NCI-H2107 (cell line): ENCODE measurements at places on chromosomes 13 and 19.
A peak's percentile ranks its signal among the peaks of the same experiment; 100 is the strongest.

DNA sequence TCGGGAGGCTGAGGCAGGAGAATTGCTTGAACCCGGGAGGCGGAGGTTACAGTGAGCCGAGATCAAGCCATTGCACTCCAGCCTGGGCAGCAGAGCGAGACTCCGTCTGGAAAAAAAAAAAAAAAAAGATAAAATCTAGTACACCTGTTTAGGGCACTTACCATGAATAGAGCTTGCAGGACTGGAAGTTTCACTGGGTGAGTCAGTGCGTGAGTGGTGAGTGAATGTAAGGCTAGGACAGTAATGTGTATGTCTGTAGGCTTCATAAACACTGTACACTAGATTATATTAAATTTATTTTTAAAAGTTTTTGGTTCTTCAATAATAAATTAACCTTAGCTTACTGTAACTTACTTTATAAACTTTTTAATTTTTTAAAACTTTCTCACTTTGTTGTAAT, 22.9 kb downstream of the PPP5C start:
- no peak for DNase-seq

GRCh38 chr13:57918086-57918485, 286.5 kb downstream of the PCDH17 start:
- no peak for DNase-seq

DNA sequence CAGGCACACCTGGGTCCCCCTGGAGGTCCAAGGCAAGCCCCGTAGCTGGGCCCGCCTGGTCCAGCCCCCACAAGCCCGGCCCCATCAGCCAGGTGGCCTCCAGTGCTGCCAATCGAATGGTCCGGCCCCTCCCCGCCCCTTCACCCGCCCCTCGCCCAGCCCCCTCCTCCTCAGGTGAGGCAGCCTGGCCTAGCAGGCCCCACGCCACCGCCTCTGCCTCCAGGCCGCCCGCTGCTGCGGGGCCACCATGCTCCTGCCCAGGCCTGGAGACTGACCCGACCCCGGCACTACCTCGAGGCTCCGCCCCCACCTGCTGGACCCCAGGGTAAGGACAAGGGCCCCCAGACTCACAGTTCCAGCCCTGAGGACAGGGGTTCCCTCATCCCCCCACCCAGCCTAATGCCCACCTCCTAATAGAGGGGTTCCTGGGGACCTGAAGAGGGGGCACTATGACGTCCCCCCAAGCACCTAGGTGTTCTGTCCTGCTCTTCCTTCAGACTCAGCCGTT, at the start of gene HPN:
HPN (plus strand) TSS at position 174 of the 508 bp plus-strand sequence. CDS start 786 bp downstream, outside the sequence.
- no peak for DNase-seq

GRCh38 chr13:110524541-110525257, 36.8 kb downstream of the RAB20 start:
- no peak for DNase-seq

DNA sequence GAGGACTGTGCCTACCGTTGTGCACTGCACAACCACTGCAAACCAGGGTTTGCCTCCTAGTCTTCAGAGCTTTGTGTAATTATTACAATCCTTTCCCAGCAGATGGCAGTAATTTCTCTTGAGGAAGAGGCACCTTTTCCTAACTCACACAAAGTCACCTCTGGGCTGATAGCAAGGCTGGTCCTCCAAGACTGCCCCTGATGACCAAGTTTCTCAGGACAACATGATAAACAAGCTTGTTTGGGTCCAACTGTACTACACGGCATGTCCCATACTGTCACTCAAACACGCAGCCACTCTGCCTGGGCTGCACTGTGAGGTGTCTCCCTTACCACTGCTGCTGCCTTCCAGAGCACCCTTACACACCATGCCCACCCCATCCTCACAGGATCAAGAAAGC, 39.3 kb downstream of the RFXAP start:
- peak; percentile 47 for DNase-seq

- no peak for DNase-seq
Observed at GRCh38 chr13:75307370-75307949, 174.5 kb downstream of the TBC1D4 start.

DNA sequence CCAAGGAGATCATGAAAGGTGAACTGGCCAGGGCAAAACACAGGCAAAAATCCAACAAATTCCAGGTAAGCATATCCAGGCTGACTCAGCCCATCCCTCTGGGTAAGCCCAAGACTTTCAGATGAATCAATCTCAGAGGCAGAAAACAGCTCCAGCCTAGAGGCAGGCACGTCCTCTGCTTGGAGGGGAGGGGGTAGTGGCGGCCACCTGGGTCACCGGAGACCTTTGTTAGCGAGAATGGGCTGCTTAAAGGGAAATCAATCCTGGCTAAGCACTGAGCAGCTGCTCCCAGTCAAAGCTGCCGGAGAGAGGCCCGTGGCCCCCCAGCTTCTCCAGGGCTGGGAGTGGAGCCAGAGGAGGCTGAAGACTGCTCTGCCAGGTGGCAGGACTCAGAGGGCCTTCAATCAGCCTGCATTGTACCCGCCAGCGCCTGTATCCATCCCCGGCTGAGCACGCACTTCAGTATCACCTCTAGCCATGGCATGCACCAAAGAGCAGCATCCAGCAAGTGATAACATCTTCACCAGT, 48.2 kb downstream of the PIN1 start:
- peak; percentile 25 for DNase-seq

- no peak for DNase-seq
Observed at GRCh38 chr19:37691881-37692504, 27.6 kb downstream of the ZNF607 start.

DNA sequence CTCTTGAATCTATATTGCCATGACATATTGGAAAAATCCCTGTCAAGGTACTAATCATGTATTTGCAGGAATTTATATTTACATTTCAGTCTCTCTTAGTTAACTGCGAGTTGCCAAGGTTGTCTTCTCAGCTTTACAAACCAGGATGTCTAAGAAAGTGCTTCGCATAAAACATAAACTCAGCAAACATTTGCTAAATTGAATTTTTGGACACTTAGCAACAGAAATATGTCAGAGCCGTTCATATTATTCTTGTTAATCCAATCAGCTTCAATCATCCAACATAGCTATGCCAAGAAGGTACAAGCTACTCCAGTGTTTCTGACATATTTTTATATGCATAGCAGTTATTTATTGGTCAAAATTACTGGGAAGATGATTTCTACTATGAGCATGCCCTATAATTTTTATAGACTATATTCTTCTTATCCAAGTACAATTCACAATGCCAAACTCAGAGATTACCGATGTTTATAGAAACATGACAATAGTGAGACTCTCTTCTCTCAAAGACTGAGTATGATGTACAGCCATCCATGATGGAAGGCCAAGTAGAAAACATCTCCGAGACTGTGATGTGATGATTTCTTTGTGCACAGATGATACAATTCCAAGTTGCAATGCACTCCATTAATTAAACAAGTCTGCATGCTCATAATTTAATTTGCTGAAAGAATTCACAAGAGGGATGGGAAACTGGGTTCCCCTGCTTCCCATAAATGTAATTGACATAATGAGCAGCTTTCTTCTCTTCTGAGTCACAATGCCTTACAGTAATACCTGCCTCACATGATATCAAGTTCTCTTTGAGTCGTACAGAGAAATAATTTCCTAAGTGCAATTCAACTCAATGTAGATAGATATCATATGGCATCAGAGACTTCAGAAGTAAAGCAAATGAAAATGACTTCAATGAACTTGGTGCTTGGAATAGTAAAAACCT, 776.3 kb downstream of the EFNB2 start:
- DNase-seq = no peak

DNA sequence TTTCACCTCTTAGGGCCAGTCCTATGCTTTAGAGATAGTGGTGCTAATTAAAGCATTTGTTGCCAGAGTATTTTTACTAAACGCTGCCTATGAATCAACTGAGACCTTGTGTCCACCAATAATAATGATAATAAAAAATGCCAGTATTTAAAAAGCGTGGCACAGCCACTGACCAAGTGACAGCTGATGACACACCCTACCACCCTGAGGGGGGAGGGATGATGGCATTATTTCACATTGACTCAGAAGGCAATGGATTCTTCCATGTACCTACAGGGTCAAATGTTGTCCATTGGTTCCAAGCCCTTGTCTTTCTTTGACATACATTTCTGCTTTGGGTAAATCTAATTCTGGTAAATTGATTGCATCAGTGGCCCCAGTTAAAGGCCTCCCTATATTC, 384.4 kb downstream of the DLEU7 start:
- DNase-seq = no peak

DNA sequence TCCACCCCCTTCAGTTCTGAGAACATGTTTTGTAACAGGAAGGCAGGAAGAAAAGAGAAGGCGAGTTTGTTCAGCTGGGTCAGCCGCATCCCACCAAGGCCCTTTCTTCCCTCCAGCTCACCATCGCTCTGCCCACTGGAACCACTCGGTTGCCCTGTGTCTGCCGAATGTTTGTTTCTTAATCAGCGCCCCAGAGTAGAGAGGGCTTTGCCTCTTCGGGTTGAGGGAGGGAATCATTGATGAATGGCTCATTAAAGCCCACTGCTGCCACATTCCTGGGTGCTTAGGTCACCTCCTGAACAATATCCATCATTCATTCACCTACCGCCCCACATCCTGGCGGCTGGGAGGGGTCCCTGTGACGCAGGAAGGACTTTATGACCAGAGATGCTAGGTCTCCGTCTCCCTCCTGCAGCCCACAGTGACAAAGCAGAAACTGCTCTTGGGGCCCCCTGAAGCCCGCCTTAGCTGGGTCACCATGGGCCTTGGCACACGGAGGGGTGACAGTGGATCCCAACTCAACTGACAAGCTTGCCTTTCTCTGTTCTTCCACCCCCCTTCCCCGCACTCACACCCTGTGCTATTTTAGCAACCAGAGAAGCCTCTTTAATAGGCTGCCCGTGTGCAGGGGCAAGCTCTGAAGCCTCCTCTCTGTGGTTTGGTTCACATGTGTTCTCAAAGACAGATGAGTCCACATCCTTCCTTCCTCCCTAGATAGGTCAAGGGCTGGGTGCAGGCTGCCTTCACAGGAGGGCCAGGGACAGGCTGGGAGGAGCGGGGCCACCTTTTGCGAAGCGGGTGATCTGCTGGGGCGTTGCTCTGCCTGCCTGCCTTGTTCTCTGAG, 46.2 kb downstream of the ACTN4 start:
- no peak for DNase-seq

- no peak for DNase-seq
Observed at GRCh38 chr13:105969761-105970160, 565.7 kb downstream of the EFNB2 start.

DNA sequence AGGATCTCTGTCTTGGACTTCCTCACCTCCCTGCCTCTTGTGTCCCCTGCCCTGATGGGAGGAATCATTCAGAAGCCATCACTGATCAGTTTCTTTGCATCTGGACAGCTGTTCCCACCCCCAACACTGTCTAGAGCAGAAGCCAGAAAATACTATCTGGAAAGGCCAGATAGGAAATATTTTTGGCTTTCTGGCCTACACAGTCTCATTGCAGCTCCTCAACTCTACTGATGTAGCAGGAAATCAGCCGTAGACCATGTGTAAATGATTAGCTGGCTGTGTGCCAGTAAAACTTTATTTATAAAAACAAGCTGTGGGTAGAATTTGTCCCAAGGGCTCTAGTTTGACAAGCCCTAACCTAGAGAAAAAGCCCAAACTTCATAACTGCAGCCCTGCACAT, 5.6 kb downstream of the SIGLEC7 start:
- no peak for DNase-seq

DNA sequence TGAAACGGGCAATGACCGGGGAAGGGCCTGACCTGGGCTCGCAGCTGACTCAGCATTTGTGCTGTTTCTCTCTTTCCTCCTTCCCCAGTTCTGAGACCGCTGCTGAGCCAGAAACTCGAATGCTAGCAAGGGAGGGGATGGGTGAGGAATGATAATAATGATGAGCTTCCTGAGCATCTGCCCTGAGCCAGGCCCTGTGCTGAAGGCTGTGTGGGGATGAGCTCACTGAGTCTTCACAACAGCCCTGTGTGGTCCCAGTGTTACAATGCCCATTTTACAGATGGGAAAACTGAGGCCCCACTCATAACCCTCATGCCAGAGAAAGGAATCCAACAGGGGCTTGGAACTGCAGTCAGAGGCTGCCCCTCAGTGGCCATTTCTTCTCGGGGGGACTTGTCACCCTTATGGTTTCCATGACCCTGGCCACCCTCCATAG, 8.1 kb downstream of the SULT2B1 start:
- DNase-seq = no peak

- DNase-seq = no peak
Observed at GRCh38 chr13:78826312-78826711, 167.4 kb upstream of the OBI1 start.

DNA sequence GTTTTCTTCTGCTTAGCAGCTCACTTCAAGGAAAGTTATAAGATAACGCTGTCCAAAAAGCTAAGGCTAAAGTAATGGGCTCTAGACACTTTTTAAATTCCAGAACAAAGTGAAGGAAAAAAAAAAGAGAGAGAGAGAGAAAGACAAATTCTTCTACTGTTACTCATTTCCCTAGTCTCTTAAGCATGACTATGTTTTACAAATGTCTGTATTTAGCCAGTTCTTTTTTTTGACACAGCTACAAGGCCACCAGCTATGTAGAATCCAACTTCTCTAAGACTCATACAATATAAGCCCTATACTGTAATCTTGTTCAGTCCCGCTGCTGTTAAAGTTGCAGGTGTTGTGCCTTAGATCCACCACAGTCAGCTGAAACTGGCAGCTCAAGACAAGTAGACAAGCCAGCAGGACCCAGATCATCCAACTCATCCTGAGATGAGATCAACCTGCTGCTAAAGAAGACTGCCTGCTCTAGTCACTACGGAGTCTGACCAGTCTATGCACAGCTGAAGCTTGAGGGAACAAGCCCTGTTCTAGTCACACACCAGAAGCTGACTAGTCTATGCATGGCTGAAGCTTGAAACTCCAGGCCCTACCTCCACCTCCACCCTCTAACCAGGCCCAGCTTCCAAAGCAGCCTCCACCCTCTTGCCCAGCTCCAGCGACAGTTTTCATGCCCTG, 10.3 kb upstream of the ZNF83 start:
- no peak for DNase-seq

- DNase-seq = no peak
Observed at GRCh38 chr13:26653310-26653709, 95.8 kb downstream of the WASF3 start.

- peak; percentile 7 for DNase-seq
Observed at GRCh38 chr19:10718205-10719196, 622 bp downstream of the DNM2 start.

GRCh38 chr13:60402022-60402421, 5.0 kb downstream of the TDRD3 start:
- DNase-seq = no peak

GRCh38 chr13:95378603-95379002, 77.4 kb upstream of the ABCC4 start:
- no peak for DNase-seq
